ENCODE measurements at places on chromosomes 2 and 18.

DNA sequence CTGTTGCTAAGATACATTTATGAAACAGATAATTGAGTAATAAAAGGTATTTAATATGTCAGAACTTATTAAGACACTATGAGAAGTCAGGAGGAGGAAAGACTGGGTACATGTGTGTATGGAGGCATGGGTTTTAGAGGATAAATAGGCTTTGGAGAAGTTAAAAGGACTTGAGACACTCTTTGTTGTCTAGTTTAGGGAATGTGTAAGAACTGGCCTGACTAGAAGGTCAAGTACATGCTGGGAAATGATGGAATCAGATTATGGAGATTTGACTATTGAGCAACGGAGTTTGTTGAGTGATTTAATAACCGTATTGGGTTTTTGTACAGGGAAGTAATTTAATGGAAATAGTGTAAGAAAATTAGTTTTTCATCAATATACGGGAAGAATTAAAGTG is 28.2 kb upstream of the SPDYA start:
- no peak for DNase-seq

- no peak for DNase-seq
Observed at GRCh38 chr18:7645756-7646155, 78.6 kb downstream of the PTPRM start.

DNA sequence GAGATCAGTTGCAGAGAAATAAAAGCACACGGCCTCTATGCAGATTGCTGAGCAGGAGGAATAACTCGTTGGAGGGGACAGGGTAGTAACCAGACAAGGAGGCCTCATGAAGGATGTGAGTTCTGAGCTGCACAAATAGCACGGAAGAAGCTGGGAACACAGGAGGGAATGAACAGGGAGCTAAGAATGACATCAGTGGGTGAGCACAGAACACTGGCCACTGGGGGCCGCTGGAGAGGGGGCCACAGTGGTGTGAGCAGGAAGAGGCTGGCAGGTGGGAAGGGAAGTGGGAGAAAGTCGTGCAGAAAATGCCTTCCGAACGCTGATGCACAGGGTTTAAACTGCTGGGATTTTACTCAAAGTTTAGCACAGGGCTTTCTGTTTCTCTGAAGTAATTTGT is 61.0 kb downstream of the ZAP70 start:
- DNase-seq, result no peak

- peak; percentile 66 for DNase-seq
Observed at GRCh38 chr18:10230072-10230471, 224.4 kb upstream of the APCDD1 start.

GRCh38 chr18:55818284-55818683 is 230.3 kb upstream of the TCF4 start:
- no peak for DNase-seq

DNA sequence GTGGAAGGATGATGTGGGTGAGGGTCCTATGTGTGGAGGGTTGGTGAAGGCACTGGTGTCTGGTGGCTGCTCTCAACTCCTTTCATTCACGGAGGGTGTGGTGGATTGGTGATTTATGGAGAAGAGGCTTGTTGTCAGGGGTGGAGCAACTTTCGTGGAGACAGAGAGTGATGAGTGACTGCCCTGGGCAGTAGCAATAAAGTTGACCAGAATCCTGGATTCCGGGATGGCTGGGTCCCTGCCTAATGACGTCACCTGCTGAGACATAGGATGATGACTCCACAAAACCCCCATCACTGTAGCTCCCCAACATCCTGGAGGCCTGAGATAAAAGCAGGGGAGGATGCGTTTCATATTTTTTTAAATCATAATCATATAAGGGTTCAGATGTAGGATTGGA is 193.0 kb downstream of the ACKR3 start:
- DNase-seq, result no peak

DNA sequence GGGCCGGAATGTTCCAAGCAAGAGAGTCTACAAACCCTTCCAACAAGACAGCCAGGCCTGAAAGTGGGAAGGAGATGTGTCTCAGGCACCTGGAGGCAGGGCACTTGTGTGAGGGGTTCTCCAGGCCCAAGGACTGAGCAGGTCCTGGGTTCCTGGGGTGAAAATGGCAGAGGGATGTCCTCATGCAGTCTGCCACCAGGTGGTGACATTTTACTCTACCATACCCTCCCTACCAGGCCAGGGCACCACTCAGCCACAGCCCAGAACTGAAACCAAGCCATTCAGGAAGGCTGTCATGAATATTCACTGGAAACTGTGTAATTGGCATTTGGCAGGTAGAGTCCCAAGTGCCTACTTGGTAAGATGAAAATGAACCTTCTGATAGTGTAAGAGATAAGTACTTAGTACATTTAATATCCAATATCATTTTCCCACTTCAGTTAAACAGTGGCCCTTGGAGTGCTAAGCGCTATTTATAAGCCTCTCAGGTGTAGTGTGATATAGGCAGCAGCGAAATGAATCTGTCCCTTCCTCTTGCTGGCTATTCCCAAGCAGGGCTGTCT is 185.1 kb downstream of the MYO5B start:
- DNase-seq, result no peak

DNA sequence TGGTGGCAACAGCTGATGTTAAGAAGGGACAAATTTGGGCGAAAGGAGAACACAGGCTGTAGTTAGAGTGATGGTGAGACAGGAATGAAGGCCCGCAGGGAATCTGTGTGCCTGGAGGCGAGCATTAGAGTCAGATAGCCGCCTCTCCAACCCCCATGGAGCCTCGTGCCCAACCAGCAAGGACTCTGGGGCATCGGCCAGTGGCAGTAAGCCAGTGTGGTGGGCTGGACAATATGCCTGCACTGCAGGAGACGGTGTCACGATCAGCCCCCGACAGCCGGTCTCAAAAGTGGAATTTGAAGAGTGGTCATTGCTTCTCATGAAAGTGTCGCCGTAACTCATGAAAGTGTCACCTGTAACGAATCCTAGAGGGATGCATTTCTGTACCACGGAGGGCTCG is 249.4 kb downstream of the ALPK2 start:
- no peak for DNase-seq

DNA sequence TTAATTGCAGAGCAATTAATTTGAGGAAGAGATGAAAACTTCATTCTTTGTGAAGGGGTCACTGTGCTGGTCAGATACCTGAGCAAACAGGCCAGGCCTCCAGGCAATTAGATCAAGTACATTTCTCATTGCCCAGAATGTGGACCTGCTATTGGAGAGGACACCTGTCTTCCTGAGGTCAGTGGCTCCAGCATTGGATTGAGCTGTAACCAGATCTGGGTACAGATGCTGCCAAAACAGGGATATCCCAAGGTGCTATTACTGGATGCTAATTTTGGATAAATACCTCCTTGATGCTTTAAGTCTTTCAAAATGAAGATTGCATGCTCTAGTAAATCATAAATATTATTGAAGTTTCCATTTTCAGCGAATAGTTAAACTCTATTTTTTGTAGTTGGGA is 131.5 kb downstream of the FAM161A start:
- no peak for DNase-seq

- no peak for DNase-seq
Observed at GRCh38 chr2:191789796-191790195, 57.1 kb downstream of the CAVIN2 start.

- no peak for DNase-seq
Observed at GRCh38 chr2:238004077-238004830, 37.4 kb downstream of the UBE2F start.

DNA sequence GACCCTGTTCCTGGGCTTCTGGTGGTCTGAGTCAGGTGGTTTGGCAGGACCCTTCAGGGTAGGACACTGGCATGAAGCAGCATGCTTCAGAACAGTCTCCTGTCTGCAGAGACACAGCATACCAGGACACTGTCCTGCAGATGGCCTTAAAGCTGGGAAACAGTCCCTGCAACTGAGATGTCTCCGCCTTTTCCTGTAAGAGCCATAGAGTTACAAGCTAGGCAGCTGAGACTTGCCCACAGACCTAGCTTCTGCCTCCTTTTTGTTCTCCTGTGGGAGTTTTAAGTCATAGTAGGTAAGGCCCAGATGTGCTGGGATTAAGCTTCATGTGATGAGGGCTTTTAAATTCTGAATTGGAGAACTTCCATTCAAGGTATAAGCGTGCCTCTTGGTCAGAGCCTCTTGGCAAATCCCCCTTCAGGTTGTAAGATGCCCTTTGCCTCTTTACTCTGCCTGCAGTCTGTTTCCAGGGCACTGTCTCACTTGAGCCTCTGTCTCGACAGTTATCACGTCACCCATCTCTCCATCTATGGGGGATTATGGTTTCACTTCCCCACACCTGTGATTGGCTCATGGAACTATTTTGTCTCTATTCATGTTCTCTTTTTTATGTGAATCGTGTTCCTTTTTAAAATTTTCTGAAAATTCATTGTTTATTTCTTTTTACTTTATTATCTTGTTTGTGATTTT is 51.8 kb downstream of the COA5 start:
- no peak for DNase-seq

DNA sequence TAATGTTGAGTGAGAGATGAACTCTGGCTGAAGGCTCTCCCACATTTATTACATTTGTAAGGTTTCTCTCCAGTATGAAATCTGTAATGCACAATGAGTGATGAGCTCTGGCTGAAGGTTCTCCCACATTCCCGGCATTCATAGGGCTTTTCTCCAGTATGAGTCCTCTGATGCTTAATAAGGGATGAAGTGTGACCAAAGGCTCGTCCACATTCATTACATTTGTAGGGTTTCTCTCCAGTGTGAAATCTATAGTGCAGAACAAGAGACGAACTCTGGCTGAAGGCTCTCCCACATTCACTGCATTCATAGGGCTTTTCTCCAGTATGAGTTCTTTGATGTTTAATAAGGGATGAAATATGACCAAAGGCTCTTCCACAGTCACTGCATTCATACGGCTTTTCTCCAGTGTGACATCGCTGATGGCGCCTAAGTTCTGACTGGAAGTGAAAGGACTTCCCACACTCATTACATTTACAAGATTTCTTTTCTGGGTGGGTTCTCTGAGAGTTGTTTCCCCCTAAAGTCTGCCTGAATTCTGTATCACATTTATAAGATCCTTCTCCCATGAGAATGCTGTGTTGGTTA is 10.2 kb downstream of the ZNF514 start:
- DNase-seq, result no peak

DNA sequence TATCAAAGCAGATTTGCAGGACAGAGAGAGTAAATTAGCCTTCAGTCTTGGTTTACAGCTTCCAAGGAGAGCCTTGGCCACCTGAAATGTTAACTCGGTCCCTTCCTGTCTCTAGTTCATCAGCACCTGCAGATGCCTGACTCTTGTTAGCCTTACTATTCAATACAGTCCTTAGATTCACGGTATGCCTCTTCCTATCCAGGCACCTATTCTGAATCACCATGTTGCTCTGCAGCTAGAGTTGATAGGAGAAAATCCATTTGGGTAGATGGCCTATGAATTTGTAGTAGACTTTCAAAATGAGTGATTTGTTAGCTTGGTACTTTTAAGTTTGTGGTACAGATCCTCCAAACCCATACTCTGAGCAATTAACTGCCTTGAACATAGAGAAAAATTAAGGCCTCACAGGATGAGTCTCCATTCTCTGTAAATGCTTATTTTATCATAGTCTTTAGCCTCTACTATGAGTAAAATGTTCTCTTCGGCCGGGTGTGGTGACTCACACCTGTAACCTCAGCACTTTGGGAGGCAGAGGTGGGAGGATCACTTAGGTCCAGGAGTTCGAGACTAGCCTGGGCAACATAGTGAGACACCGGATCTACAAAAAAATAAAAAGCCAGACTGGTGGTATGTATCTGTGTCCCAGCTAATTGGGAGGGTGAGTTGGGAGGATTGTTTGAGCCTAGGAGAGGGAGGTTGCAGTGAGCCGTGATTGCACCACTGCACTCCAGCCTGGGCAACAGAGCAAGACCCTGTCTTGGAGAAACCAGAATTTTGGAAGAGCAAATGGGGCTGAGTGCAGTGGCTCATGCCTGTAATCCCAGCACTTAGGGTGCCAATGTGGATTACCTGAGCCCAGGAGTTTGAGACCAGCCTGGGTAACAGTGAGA is 32.9 kb downstream of the PTCD3 start:
- DNase-seq, result no peak

GRCh38 chr2:218744615-218745014 is 34.0 kb downstream of the TTLL4 start:
- DNase-seq, result no peak

DNA sequence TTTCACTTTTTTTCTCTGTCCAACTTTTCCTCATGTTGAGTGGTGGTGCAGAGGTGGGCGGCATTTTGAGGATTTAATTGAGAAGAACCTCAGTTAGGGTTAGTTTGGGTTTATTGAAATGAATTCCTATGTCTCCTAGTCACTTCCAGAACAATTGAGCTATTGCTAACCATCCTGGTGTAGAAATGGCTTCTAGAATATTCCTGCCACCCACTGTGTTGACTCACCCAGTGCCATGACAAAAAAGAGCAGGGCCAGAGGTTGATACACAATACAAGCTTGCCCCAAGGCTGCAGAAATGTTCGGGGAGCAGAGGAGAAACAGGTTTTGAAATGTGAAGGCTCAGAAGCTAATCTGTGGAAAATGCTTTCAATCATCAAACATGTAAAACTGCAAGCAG is 167.1 kb upstream of the TRIB2 start:
- no peak for DNase-seq

GRCh38 chr18:35837922-35838496 is 134.5 kb upstream of the RMP24 start:
- no peak for DNase-seq

DNA sequence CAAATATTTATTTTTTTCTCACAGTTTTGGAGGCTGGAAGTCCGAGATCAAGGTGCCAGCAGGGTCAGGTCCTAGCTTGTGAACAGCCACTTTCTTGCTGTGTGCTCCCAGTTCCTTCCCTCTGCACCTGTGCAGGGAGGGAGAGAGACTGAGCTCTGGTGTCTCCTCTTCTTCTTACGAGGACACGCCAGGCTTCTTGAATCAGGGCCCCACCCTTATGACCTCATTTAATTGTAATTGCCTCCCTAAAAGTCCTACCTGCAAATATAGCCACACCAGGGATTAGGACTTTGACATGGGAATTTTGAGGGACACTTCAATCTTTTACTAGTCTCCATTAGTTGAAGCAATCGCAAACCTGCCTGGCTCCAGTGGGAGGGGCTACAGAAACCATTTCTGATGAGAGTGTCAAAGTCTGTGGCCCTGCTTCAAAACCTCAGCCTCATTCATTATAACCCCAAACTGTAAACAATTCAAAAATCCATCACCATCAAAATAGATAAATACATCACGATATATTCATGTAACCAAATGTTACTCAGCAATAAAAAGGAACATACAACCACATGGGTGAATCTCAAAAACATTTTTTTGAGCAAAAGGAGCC is 18.2 kb upstream of the SEH1L start:
- DNase-seq, result no peak

DNA sequence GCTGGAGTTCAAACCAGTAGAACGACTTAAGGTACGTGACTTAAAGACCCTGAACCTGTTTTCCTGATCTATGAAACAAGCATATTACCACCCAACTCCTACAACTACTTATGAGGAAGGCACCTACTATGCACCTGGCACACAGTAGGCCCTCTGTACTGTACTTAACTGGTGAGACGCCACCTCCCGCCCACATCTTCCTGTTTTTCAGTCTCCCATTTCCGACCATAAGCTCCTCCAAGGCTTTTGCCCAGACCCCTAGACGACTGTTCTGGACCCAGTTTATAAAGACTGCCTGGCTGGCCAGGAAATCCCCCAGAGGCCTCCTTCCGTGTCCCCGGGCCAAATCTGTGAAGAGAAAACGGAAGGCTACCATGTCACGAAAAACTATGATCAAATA is 1.5 kb downstream of the GALNT14 start:
- no peak for DNase-seq
